ENCODE measurements at places on chromosomes 3 and 15. TPM values are rescaled to one million over a fixed set of nuclear protein-coding genes. Genes with fewer than 3 reads are reported as not detected.

The ANKUB1 gene
- total RNA-seq = not detected

The COL6A6 gene
- total RNA-seq = 0.96 TPM

The FETUB gene
- total RNA-seq = not detected

The SLC22A14 gene
- total RNA-seq = 0.48 TPM

The CCDC54 gene
- total RNA-seq = not detected

The WNT5A gene
- total RNA-seq = 1.7 TPM

The FMN1 gene
- 37.1 TPM for total RNA-seq

The TF gene
- total RNA-seq = 9.4 TPM

The SLC24A5 gene
- not detected for total RNA-seq

The SLC12A1 gene
- not detected for total RNA-seq

The MTMR10 gene
- 36.3 TPM for total RNA-seq

The ZDHHC23 gene
- total RNA-seq = 3.7 TPM

The NPAP1 gene
- total RNA-seq = not detected

The ALDH1L1 gene
- total RNA-seq = 105 TPM

The OXSM gene
- total RNA-seq = 7.8 TPM

The SERINC4 gene
- 0.22 TPM for total RNA-seq

The GRK7 gene
- not detected for total RNA-seq

The TMEM62 gene
- 25.2 TPM for total RNA-seq

The SI gene
- total RNA-seq = 1.0 TPM

The DPPA2 gene
- total RNA-seq = not detected

The IQCH gene
- total RNA-seq = 0.45 TPM

The ADPGK gene
- total RNA-seq = 55.5 TPM

The DET1 gene
- total RNA-seq = 6.0 TPM

The GABRA5 gene
- total RNA-seq = not detected

The SNTN gene
- total RNA-seq = not detected

The CFAP100 gene
- total RNA-seq = not detected

The MRPS22 gene
- total RNA-seq = 37.6 TPM

The GOLGA6L9 gene
- 0.84 TPM for total RNA-seq

The LRRK1 gene
- total RNA-seq = 23.5 TPM

The RLBP1 gene
- total RNA-seq = not detected

The RYK gene
- 57.6 TPM for total RNA-seq

The FAM81A gene
- 0.35 TPM for total RNA-seq

The HYAL3 gene
- 1.4 TPM for total RNA-seq

The ROBO2 gene
- total RNA-seq = 1.8 TPM

The PPP4R2 gene
- 82.1 TPM for total RNA-seq

The SEMA3F gene
- 51.5 TPM for total RNA-seq
